Activated naive CD4-positive, alpha-beta T cell (primary cell): ENCODE measurements at places on chromosomes 1 and 21.

- no peak for DNase-seq
Observed at GRCh38 chr1:108871050-108871724, 5.6 kb upstream of the GPSM2 start.

GRCh38 chr1:21716169-21716568, 47.0 kb upstream of the RAP1GAP start:
- no peak for DNase-seq

DNA sequence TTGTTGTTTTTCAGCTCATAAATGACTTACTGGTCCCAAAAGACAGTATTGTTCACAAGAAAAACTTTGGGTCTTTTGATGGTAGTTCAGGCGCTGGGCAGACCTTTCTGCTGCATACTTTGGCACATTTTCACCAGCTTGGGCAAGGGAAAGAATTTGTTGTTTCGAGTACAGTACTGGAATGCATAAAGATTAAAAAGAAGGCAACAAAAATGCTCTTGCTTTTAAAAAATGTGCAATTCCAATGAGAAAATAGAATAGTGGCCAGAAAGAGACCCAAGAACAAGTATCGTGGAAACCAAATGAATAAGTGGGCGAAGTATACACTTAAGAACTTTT, 56.0 kb downstream of the CLIC6 start:
- no peak for DNase-seq

DNA sequence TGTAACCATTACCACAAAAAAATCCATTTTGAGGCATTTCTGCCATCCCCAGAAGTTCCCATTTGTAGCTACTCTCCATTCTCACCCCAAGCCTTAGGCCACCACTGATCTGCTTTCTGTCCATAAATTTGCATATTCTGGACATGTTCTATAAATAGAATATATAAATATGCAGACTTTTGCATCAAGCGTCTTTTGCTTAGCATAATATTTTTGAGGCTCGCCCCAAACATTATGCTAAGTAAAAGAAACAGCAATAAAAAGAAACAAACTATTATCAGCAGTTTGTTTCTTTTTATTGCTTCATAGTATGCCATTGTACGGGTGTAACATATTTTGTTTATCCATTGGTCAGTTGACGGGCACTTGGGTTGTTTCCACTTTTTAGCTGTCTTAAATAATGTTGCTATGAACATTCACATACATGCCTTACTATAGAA, 7.9 kb downstream of the TFAP2E start:
- no peak for DNase-seq

- DNase-seq: no peak
Observed at GRCh38 chr1:233912909-233913308, 8.4 kb downstream of the SLC35F3 start.

GRCh38 chr1:21012937-21013336, 163.8 kb downstream of the EIF4G3 start:
- no peak for DNase-seq

- no peak for DNase-seq
Observed at GRCh38 chr1:70415882-70416281, 4.8 kb downstream of the CTH start.

DNA sequence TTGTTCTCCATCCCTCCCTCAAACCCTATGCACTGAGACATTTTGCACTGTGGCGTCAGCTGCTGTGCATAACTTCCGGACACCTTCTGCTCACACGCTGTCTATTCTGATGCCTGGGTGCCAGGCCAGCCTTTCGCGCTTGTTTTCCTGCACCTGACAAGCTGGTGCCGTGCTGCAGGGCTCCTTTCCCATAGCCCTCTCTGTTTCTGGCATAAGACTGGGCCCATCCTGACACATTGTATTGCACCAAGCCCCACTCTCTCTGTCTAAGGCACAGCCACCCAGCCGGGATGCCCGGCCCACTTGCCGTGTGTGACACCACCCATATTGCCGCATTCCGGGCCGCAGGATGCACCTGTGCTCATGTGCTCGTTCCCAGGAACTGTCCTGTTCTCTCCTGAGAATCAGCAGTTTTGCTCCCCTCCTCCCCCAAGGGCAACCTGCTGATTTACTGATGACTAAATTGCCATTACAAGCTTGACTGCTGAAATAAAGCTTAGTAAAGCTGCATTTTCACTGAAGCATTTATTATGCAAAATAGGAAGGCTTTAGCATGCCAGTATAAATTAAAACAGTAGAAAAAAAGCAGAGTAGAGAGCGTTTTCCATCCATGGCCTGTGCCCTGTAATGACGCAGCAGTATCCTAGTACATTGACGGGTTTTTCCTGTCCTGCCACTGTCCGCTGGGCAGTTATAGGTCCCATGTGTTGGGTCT, 88.0 kb downstream of the CD247 start:
- DNase-seq: no peak

DNA sequence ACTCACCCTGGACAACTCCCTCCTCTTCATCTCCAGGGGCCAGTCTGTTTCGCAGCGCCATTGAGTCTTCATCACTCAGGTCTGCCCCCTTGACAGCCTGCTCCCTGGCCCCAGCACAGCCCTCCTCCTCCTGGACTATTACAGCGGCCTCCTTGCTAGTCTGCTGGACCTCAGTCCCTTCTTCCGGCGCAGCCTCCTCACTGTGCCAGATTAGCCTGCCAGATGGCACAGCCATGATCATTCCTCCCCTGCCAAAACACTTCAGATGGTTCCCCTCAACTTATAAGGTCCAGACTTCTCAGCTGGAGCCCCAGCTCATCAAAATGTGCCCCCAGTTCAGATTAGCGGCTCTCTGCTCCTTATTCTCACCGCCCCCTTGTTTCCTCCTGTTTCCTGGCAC, 7.0 kb upstream of the CELSR2 start:
- DNase-seq: no peak

DNA sequence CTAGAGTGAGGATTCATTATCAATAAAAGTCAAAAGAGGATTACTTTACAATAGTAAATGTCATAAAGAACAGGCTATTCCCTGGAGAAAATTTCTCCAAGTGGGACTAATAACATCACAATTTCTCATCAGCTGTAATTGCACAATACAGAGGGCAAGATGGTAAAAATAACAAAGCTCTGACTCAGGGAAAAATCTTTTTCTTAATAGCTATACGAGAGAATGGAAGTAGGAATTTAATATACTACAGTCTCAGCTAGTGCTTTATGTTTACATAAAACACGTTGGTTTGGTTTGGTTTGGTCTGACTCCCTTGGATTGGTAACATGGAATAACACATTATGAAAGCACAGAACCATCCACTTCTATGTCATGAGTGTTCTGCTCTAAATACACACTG, 397.6 kb downstream of the LRRIQ3 start:
- no peak for DNase-seq

- no peak for DNase-seq
Observed at GRCh38 chr1:156704166-156704711, 1.1 kb downstream of the CRABP2 start.

DNA sequence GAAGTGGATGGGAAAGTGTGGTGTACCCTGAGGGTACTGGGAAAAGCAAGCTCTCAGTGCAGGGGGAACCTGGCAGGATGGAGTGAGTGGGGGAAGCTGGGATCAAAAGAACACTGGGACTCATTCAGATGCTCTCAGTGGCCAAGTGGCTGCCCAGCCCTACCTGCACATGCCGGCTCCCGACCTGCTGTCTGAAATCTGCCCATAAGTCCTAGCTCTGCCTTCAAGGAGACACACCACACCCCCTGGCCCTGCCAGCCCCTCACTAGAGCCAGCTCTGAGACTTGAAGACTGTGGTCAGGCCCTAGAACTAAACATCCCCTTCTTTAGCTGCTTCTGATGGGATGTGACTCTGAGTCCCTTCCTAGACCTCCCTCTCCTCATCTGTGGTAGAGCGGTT, 2.2 kb downstream of the TMEM54 start:
- no peak for DNase-seq
